Activated CD4-positive, alpha-beta T cell treated with anti-CD3 and anti-CD28 coated beads, Interleukin-2, amount 10 ng/mL, durations not matched to agents 7 days and 5 days (primary cell): ENCODE measurements at places on chromosomes 12 and 14.

- DNase-seq: no peak
Measured at GRCh38 chr14:104707608-104708595, 16.1 kb upstream of the ADSS1 start.

DNA sequence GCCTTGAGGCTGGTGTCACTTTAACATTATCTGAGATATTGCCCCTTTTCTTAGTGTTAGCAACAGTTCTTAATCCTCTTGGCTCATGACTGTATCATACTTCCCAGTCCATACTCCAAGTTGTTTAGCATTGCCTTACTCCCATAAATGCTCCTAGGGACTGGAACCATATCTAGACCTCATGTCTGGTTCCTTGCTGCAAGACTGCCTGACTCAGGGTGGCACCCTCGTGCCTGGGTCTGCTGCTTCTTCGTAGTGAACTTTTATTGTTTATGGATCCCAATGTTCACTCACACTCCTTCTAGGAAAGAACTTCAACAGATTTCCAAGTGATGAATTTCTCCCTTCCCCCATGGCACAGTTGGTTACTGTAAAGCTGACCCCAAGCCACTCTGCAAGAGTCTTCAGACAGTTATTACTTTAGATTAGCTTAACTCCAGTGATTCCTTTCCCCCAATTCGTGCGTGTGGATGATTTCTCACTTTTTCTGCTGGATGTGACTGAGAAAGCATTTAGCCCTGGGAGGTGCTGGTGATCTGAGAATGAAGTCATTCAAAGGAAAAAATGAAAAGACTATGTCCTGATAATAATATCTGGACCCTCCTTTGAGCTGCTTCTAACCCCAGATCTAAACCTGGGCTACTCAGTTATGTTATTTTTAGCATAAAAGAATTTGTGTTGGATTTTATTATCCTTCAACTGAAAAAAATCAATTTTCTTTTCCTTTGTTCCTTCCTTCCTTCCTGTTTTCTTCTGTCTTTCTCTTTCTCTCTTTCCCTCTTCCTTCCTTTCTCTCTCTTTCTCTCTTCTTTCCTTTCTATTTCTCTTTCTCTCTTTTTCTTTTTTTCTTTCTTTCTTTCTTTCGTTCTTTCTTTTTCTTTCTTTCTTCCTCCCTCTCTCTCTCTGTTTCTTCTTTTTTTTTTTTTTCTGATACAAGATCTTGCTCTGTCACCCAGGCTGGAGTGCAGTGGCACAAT, 47.5 kb upstream of the PPP1R12A start:
- no peak for DNase-seq

DNA sequence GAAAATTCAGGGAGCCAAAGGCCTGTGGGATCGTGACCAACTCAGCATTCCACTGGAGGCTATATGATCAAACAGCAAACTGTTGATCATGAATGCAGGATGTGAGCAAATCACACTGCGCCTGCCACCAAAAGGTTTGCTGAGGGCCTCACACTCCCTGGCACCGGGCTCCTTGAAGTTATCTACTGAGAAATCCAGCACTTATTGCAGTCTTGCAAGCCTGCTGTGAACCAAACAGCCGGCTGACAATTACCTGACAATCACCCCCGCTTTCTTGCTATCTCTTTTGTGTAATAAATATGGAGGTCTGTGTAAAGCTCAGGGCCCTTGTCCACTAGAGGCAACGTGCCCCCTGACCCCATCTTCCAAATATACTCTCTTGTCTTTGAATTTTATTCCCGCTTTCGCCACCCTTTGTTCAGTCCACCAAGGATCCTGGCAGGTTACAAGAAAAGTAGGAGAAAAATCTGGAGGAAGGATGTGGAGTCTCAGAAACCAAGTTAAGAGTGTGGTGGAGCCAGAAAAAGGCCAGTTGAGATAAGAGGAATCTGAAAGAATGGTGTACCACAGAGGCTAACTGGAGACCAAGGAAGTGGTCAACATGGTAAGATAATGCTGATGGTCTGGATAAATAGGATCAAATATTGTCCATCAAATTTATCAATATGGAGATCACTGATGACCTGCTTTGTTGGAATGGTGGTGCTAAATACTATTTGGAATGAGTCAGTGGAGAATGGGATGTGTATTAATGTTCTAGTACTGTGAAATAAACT, 229.2 kb downstream of the ALX1 start:
- no peak for DNase-seq

DNA sequence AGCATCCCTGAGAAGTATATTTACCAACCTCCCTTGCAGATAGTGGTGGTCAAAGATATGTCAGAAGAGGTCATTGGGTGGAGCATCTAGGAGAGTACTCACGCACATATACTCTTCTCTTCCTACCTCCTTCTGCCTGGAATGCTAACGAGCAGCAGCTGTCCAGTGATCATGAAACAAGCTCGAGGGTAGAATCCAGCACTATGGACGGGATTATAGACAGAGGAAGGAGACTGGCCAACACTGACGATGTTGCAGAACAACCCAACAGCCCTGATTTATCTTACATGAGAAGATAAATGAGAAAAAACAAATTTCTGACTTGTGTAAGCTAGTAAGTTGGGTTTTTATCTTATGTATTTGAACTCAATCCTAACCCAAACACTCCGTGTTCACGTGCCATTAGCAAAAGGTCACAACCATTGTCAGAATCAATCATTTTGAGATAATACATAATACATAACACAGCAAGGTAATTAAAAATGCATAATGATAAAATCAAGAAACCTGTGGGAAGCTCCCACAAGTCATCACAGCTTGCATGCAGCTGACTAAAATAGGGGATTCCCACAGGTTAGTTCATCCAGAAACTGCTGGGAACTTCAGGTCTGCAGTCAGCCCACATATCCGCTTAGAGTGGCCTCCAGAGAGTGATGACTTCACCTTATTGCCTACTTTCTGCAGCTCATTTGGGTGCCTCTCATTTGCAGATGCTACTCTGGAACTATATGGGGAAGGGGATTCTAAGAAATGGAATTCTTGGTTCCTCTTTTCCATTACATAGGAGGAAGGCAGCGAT, 36.3 kb upstream of the STK38L start:
- peak; percentile 9 for DNase-seq

- DNase-seq: no peak
Measured at GRCh38 chr12:32366714-32367113, 32.6 kb upstream of the FGD4 start.

- DNase-seq: no peak
Measured at GRCh38 chr12:88272456-88272855, 130.3 kb downstream of the TMTC3 start.

- no peak for DNase-seq
Measured at GRCh38 chr14:102150083-102150482, 10.4 kb downstream of the WDR20 start.

DNA sequence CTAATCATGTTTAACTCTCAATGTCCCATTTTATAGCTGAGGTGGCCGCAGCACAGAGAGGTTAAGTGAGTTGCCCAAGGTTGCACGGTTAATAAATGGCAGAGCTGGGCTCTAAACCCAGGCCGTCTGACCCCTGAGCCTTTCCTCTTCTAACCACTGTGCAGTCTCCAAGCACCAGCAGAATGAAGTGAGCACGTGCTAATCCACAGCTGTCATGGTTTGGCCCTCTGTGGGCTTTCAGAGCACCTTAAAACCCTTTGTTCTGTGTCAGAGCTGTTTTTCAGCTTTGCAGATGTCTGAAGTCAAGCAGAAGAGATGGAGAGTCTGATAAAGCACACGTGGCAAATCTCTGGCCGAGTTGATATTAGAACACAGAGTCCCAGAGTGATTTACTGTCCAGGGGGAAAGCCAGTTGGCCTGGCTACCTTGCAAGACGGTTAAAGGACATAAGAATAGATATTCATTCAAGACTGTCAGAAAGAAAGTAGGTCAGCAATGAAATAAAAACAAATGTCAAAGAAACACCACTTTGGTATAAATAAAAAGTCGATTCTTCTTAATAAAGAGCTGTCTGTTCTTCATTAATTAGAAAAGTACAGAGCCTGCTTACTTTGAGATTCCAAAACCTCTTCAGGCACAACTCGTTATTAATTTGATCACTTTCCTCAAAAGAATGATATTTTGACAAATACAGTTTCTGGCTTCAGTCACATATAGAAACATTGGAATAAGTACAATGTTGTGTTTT, 107.3 kb downstream of the CRADD start:
- DNase-seq: peak; percentile 56

DNA sequence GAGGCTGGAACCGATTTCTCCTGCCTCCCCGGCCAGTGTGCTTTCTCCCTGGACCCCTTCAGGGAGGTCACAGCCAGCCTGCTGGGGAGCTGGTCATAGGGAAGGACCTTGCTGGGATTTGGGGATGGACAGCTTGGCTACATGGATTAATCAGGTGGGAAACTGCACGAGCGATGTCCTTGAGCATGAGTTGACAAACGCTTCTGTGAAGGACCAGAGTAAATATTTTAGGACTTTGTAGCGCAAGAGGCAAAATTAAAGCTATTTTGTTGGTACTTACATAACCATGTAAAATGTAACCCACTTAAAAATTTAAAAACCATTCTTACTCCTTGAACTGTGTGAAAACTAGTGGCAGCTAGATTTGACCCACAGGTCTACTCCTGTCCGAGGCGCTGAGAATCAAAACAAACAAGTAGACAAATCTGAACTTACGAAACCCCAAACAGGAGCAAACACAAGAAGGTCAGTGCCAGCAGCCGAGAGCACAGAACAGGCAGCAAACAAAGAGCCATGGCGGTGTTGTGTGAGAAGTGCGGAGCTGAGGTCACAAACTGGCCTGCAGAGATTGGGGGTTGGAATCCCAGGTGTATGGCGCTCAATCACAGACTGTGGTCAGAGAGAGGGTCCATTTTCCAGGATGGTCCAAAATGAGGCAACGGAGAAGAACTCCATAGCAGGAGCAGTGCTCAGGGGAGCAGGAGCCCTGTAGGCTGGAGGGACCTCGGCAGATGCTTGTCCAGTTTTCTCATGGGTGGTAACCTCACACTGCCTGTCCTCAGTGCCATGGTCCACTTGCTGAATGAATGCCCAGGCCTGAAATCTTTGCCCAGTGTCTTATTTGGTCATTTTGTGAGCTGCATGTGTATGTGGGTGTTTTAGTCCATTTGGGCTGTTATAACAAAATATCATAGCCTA, 79.2 kb upstream of the CLMN start:
- DNase-seq: no peak

GRCh38 chr14:60302663-60303062, 53.6 kb downstream of the PPM1A start:
- no peak for DNase-seq
